Activated CD4-positive, alpha-beta T cell treated with anti-CD3 and anti-CD28 coated beads for 4 hours (primary cell): ENCODE measurements at places on chromosomes 3 and 15.

- no peak for DNase-seq
These were observed 55.5 kb downstream of the NBEAL2 start for GRCh38 chr3:47034868-47035489.

GRCh38 chr3:102053375-102053989 is 204.2 kb downstream of the NFKBIZ start:
- DNase-seq = no peak

DNA sequence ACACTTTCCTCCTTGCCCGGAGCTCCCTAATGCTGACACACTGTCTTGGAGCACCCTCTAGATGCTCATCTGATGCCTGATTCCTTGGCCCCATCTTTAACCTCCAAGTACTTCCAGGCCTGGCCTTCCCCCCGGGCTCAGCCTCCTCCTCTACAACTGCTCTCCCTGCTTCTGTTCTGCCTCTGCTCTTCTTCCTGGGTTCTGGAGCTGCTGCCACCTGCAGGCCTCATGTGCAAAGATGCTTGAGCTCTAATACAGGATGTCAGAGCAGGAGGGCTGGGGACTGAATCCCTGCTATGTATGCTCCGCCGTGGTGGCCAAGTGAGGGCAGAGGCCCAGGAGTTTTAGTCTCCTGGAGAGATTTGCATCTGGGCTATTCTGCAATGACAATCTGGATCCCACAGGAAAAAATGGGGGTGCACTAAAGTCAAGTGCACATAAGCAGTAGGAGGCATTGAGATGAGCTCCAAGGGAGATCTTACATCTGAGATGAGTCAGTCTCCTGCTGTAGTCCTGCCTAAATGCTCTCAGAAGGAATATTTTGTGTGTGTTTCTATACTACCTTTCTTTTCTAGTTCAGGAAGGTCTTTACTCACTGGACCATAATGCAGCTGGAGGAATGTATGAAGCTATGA is 296.3 kb downstream of the UACA start:
- peak; percentile 50 for DNase-seq

GRCh38 chr3:183392186-183393034 is 36.0 kb downstream of the MCF2L2 start:
- DNase-seq = no peak

DNA sequence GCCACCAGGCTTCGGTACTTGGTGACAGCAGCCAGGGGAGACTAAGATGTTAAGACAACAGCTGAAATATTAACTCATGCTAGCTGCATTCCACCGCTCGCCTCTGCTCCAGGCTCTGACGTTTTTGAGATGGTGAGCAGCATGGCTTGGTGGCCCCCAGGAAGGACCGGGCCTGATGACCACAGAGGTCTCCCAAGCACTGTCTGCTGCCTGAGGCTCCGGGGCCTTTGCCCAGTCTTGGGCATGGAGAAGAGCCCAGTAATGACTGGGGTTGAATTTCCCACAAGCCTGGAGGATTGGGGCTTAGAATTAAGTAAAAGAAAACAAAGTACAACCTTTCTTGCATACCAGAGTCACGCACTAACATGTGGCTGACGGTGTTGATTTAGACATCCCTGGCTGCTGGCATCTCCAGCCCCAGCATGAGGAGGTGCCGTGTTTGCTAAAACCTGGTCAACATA is 243.6 kb upstream of the LYSMD4 start:
- no peak for DNase-seq

DNA sequence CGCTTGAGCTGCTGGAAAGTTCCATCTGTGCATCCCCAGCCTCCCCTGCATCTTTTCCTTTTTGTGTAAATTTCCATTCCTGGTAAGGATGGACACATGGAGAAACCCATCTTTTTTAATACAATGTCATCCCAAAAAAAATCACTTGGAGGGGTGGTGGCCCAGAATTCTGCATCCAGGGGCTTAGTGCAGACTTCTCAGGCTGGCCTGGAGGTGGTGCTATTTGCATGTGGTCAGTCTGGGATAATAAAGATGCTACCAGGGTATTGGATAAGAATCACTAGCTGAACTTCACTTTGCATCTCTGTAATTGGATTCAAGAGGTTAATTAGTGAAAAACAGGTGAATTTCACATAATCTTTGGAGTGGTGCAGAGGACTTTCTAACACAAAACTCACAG is 1.8 kb upstream of the ZSCAN2 start:
- no peak for DNase-seq
